ENCODE measurements at places on chromosomes 2 and 18.

DNA sequence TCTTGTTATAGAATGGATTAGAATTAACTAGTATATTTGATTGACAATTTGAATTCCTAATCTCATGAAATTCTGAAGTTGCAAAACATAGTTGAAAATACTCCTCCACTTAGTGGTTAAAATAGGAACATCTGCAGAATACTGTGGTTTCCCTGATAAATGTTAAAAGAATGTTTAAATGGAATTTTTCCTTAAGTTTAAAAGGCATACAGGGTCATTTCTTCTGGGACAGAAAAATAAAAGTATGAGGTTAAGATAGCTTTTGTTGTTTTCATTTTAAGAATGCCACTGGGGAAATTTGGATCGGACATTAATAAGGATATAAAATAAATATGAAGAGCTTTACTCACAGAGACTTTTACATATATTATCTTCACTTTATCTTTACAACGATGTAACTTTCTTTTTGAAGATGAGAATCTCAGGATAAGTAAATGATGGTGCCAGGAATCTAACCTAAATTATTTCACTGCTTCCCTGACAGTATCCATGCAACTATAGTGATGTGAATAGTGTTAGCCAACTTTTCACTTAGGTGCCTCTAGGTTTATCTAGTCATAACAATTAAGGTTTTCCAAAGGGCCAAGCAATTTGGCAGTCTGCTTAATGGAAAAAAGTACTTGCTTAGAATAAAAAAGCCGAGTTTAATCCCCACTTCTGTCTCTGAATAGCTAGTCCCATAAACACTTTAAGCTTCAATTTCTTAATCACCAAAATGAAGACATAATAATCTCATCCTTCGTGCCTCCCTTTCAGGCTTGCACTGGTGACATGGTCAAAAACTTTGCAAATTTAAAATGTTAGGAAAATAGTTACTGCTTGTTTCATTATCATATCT, 151.8 kb upstream of the STK17B start:
- DNase-seq = no peak

- no peak for DNase-seq
Observed at GRCh38 chr18:47915229-47915628, 15.2 kb downstream of the SMAD2 start.

DNA sequence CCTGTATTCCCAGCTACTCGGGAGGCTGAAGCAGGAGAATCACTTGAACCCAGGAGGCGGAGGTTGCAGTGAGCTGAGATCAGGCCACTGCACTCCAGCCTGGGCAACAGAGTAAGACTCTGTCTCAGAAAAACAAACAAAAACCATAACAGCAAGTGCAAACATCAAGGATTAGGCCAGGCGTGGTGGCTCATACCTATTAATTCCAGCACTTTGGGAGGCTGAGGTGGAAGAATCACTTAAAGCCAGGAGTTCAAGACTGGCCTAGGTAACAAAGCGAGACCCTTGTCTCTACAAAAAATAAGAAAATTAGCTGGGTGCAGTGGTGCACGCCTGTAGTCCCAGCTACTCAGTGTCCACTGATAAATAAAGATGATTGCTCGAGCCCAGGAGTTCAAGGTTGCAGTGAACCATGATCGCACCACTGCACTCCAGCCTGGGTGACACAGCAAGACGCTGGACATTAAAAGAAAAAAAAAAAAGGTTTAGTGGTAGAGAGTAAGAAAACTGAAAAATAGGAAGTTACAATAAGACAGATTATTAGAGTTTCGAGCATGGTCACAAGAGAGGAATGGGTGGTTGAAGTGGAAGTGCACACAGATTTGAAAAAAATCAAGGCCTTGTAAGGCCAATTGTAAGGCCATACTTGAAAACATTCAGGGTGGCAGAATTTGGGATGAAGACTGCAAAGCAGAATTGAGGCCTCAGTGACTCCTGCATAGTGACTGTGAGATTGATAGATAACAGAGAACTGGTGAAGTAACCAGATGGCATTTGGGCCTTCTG, 6.4 kb upstream of the KCMF1 start:
- DNase-seq = no peak

- DNase-seq = no peak
Observed at GRCh38 chr2:27164960-27165763, 16.4 kb downstream of the TCF23 start.

GRCh38 chr18:77833807-77834206, 584.2 kb downstream of the GALR1 start:
- DNase-seq = no peak

GRCh38 chr2:146212602-146213001, 1632.2 kb upstream of the ACVR2A start:
- DNase-seq = no peak

DNA sequence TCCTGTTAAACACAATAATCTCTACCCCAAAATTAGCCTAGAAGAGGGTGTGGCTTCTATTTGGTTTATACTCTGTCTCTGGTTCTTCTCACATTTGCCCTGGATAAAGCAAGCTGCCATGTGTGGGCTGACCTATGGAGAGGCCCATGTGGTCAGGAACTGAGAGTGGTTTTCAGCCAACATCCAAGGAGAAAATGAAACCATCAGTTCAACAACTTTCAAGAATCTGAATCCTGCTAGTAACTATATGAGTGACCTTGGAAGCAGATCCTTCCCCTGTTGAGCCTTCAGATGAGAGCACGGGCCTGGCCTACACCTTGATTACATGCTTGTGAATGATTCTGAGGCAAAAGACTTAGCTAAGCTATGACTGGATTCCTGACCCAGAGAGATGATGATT, 11.5 kb upstream of the TRIB2 start:
- DNase-seq = no peak

DNA sequence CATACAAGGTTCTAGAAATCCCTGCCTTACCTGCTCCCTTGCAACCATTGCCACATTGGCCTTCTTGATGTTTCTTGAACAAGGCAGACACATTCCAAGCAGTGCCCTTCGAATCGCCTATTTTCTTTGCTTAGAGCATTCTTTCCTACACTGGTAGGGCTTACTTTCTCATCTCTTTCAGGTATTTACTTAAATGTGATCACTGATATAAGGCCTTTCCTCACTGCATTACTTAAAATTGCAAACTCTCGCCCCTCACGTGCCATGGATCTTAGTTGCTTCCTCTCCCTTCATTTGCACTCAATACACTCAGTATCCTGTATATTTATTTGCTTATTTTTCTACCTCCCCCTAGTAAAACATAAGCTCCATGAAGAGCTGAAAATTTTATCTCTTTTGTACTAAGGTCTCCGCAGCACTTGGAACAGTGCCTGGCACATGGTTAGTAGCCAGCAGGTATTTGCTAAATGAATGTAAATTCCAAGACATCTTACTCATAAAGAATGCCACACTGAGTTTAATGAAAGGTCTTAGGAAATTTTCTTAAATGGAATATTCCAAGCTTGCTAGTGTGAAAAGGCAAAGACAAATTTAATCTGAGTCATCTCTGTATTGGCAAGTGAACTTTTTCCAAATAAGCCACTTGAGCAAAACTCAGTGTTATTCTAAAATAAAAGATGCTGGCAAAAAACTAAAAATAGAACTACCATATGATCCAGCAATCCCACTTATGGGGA, 42.4 kb upstream of the FIGN start:
- DNase-seq = no peak

DNA sequence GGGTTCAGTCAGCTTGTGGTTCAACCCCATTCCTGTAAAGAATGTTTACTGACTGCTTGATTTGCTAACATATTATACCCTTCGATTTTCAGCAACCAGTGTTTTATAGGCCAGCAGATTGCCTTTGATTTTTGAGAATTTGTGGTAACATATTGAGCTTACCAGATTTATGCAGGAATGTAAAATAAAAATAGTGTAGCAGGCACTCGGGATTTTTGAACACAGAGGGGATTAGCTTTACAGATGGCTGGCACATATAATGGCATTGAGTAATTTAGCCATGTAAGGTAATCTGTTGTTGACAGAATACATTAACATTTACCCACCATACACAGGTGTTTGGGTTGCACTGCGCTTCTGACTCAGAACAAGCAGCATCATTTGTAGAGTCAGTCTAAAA, 354.0 kb downstream of the LRRTM1 start:
- no peak for DNase-seq

- no peak for DNase-seq
Observed at GRCh38 chr18:11283479-11284161, 134.3 kb upstream of the PIEZO2 start.

- DNase-seq = no peak
Observed at GRCh38 chr18:9736286-9736835, 28.3 kb downstream of the RAB31 start.

GRCh38 chr2:236755278-236755840, 185.7 kb downstream of the ACKR3 start:
- no peak for DNase-seq
